ENCODE measurements at places on chromosomes 1 and 21. TPM values are rescaled to one million over a fixed set of nuclear protein-coding genes. Genes with fewer than 3 reads are reported as not detected.

The MEGF6 gene
- total RNA-seq = 32.4 TPM

The PLPP3 gene
- total RNA-seq = 31.0 TPM

The AMY1C gene
- not detected for total RNA-seq

The MRPS6 gene
- total RNA-seq = 133 TPM

The TM2D1 gene
- total RNA-seq = 21.6 TPM

The CHIT1 gene
- 0.15 TPM for total RNA-seq

- H3K4me3 ChIP-seq = no peak overlapping the region
- peaks cover 23% of the 10 kb centered on the region for H3K4me1 ChIP-seq
- H3K27ac ChIP-seq = no peak overlapping the region
- DNase-seq = no peak
These were observed 231.1 kb upstream of the NRIP1 start for GRCh38 chr21:15295875-15296274.

- no peak overlapping the region for H3K27ac ChIP-seq
- no peak for DNase-seq
- H3K27me3 ChIP-seq = peaks cover 38% of the 10 kb centered on the region
- H3K4me3 ChIP-seq = peak overlapping the region; percentile 83
These were observed 930 bp downstream of the SLC30A10 start for GRCh38 chr1:219927298-219927955.

- H3K4me1 ChIP-seq = no peaks in the 10 kb centered on the region
- DNase-seq = no peak
These were observed 626.2 kb downstream of the SMYD3 start for GRCh38 chr1:245880754-245881403.

- no peak for DNase-seq
- no peak overlapping the region for H3K4me3 ChIP-seq
- H3K36me3 ChIP-seq = no peaks in the 10 kb centered on the region
- peaks cover 12% of the 10 kb centered on the region for H3K4me1 ChIP-seq
- no peak overlapping the region for H3K27ac ChIP-seq
These were observed 68.0 kb downstream of the DISC1 start for GRCh38 chr1:231694465-231695077.

- H3K4me3 ChIP-seq = no peak overlapping the region
- H3K27me3 ChIP-seq = no peaks in the 10 kb centered on the region
- peaks cover 10% of the 10 kb centered on the region for H3K36me3 ChIP-seq
- H3K27ac ChIP-seq = peak overlapping the region; percentile 31
- DNase-seq = no peak
These were observed 382.8 kb downstream of the AMY1C start for GRCh38 chr1:104132382-104132973.

DNA sequence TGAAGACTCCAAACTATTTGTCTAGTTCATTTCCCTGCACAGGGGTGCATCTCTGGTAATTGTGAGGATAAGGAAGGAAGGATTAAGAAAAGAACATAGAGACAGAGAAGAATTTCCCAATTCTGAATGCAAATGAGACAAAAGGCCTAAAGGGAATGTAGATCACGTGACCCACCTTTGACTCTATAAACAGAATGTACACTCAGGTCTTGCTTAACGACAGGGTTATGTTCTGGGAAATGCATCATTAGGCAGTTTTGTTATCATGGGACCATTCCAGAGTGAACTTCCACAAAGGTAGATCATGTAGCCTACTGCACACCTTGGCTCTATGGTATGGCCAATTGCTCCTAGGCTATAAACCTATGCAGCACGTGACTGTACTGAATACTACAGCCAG lies 252.3 kb upstream of the ZP4 start:
- DNase-seq = no peak
- H3K36me3 ChIP-seq = no peaks in the 10 kb centered on the region
- no peak overlapping the region for H3K27ac ChIP-seq
- no peaks in the 10 kb centered on the region for H3K27me3 ChIP-seq
- no peak overlapping the region for H3K4me3 ChIP-seq
- H3K4me1 ChIP-seq = 0 out of 2 replicates have a peak, but pooled peaks cover 2% of the 10 kb centered on the region

- no peak overlapping the region for H3K27ac ChIP-seq
- H3K27me3 ChIP-seq = no peaks in the 10 kb centered on the region
- H3K4me3 ChIP-seq = no peak overlapping the region
- peak; percentile 59 for DNase-seq
- H3K4me1 ChIP-seq = peaks cover 3% of the 10 kb centered on the region
These were observed 777 bp downstream of the NUDT17 start for GRCh38 chr1:145846201-145846612.

DNA sequence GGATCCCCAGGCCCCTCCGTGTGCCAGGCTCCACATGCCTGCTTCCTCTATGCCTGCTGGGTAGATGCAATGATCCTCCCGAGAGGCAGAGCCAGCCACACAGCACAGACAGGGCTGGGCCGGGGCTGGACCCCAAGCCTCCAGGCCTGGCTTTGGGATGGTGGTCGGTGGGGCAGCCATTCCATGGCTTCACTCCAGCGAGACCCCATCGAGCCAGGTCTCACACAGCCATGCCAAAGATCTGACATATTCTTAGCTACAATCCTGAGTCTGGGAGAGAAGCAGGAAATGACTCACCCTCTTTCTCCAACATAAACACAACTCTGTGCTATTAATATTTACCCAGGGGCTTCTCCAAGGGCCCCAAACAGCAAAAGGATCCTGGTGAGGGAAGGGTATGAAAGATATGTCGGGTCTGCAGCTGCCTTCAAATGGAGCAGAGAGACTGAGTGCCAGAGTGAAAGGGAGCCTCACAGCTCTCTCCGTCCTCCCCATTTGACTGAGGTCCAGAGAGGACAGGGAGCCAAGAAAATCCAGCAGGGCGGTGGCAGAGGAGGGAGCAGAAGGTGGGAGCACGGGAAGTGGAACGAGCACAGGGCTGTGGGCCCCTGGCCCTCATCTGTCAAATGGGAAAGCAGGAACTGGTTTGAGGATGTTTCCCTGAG lies 639.5 kb downstream of the MATN1 start:
- peaks cover 3% of the 10 kb centered on the region for H3K27me3 ChIP-seq
- H3K36me3 ChIP-seq = no peaks in the 10 kb centered on the region
- DNase-seq = no peak
- H3K4me1 ChIP-seq = peaks cover 17% of the 10 kb centered on the region
- H3K4me3 ChIP-seq = no peak overlapping the region

DNA sequence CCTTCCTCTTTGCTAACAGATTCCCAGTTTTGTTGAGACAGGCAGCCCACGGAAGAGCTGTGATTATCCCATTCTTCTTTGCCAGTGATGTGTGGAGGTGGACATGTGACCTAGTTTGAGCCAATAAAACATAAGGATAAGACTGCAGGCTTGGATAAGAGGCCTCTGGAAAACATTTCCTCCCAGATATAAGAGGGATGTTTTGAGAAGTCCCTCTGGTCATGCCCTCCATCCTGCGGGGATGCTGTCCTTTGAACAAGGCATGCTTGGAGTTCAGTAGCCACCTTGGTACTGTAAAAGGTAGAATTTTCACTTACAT lies 155.7 kb downstream of the TM2D1 start:
- no peak for DNase-seq
- H3K4me1 ChIP-seq = no peaks in the 10 kb centered on the region
- H3K36me3 ChIP-seq = peaks cover 19% of the 10 kb centered on the region
- no peak overlapping the region for H3K4me3 ChIP-seq
- H3K27ac ChIP-seq = no peak overlapping the region

GRCh38 chr1:187873126-187873525 lies 1044.4 kb downstream of the PLA2G4A start:
- H3K36me3 ChIP-seq = peaks cover 8% of the 10 kb centered on the region
- DNase-seq = no peak
- peaks cover 16% of the 10 kb centered on the region for H3K4me1 ChIP-seq
- H3K27ac ChIP-seq = no peak overlapping the region

DNA sequence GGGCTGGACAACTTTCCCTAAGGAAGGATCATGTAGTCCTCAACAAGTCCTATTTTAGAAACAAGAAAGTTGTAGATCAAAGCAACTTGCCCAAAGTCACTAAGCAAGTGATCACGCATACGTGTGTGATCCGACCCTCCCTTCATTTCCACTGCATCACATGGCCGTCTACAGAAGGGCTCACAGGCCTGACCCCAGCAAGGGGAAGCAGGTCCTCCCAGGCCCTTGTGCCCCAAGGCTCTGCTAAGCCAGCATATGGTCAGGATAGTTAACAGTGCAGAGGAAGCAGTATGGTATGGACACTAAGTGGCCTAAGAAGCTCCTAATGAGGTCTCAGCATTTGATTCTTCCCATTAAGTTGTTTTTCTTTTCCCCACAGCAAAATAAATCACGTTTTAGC lies 24.8 kb downstream of the TFAP2E start:
- DNase-seq = no peak
- no peaks in the 10 kb centered on the region for H3K27me3 ChIP-seq
- H3K4me1 ChIP-seq = peaks cover 9% of the 10 kb centered on the region
- H3K4me3 ChIP-seq = no peak overlapping the region
- H3K27ac ChIP-seq = no peak overlapping the region

GRCh38 chr1:159229896-159230295 lies 25.2 kb downstream of the ACKR1 start:
- H3K27ac ChIP-seq = no peak overlapping the region
- no peak for DNase-seq
- H3K27me3 ChIP-seq = no peaks in the 10 kb centered on the region
- no peak overlapping the region for H3K4me3 ChIP-seq
- H3K36me3 ChIP-seq = no peaks in the 10 kb centered on the region

GRCh38 chr1:12272770-12273169 lies 42.9 kb downstream of the VPS13D start:
- DNase-seq = no peak
- H3K27ac ChIP-seq = no peak overlapping the region
- no peaks in the 10 kb centered on the region for H3K27me3 ChIP-seq
- H3K4me1 ChIP-seq = peaks cover 6% of the 10 kb centered on the region
- H3K4me3 ChIP-seq = no peak overlapping the region
- peaks cover 56% of the 10 kb centered on the region for H3K36me3 ChIP-seq

Measured in WTC11 (cell line).